RCC 7860 (cell line): ENCODE measurements at places on chromosomes 16 and 17.

DNA sequence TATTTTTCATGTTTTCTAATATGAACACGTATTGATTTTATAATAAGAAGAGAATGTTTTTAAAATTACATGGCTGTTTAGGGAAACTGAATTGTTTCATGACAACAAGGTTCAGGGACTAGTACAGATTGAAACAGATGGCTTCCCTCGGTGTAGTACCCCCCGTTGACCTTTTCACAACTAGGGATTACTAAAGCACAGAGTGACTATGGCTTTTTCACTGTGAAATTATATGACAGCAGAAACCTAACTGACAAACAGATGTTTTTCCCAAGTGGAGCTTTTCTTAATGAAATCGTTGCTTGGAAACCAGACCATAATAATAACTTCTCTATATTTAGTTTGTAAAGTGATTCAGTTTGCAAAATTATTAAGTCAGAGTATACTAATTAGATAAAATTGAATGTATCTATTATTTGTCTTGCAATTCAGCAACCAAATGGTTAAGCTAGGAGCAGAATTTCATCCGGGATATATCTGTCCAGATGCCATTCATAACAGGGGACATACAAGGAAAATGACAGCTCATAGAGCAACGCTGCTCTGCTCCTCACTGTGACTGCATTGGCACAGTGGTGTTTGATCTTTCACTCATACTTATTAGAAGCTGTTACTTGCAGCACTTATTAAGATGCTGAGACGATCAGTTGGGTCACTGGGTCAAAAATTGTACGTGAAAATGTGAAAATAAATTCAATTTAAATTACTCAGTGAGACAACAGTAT, 111.7 kb downstream of the TANGO6 start:
- DNase-seq: no peak

DNA sequence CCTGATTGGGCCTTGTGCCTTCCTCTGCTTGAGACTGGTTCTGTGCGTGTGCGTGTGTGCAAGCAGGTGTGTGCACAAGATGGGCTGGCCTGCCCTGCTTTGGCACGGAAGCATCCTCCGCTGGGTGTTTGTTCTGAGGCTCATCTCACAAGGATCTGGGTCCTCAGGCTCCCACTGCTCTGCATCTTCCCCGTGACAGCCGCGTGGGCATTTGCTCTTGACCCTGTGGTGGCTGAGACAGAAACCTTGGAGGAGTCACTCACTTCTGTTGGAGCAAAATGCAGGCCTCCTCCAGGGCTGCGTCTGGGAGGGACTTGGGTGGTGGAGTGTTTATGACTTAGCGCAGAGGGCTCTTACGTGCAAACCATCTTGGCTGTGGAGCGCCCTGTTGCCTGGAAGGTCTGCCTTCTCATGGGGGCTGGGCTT, 119.2 kb downstream of the RPTOR start:
- no peak for DNase-seq

DNA sequence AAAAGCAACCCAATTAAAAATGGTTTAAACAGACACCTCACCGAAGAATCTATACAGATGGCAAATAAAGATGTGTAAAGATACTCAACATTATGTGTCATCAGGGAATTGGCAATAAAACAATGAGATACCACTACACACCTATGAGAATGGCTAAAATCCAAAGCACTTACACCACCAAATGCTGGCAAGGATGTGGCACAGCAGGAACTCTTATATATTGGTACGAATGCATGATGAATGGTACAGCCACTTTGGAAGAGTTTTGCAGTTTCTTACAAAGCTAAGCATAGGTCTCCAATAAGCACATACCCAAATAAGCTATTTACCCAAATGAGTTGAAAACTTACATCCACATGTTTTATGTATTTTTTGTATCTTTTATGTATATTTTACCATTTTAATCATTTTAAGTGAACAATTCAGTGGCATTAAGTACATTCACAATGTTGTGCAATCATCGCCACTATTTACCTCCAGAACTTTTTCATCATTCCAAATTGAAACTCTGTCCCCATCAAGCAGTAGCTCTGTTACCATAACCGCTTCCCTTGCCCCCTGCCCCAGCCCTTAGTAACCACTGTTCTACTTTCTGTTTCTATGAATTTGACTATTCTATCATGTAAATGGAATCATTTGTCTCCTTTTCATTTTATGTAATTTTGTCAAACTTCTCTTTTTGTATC, 6.7 kb upstream of the ALDH3A2 start:
- no peak for DNase-seq

DNA sequence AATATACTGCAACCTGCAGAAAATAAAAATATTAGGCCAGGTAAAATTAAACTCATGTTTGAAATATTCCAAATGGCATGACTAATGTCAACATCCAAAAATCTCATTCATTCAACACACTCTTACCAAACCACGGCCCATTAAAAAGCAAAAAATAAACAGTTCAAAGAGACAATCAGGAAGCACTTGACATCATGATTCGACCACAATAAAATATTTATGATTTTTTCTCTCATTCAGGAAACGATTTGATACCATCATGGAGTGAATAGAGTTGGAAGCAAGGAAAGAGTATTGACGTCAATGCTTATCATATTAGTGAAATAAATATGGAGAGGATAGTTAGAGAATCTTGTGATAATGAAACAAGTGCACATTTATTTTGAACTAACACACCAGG, 354.1 kb downstream of the KCNJ2 start:
- no peak for DNase-seq

GRCh38 chr17:44642834-44643233, 13.4 kb upstream of the MEIOC start:
- DNase-seq: no peak

DNA sequence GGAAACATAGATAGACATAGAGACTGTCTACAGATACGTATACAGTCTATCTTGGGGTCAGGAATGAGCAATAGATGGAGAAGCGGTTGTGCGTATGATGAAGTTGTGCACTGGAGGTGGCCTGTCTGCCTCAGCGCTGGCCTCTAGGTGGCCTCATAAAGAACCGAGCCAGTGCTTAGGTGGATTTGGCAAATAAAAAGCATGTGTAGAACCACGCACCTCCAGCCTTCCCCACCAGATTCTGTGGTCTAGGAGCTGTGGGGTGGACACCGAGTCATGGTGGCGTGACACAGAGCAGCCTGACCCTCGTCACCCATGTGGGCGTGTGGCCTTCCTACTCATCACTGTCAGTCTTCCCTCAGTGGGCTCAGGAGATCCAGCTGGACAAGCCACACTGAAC, 34.0 kb downstream of the PGS1 start:
- peak; percentile 32 for DNase-seq

GRCh38 chr17:44830359-44831288, 537 bp upstream of the GJC1 start:
- DNase-seq: no peak

DNA sequence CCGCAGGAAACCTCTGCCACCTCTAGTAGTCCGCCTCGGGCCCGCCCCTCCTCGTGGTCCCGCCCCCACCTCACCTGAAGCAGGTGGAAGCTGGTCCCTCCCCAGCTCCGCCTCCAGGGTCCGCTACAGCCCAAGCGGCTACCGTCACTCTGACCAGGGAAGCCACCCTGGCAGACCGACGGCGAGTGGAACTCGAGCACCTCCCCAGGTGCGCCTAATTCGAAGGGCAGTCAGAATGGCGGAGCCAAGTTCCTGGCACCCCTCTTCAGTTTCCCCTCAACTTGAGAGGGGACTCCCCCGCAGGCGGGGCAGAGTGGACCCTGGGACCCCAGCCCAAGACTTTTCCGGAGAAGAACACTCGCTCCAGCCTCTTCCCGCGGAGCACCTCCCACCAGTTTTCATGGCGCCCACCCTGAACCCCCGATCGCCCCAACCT, 507 bp downstream of the FHOD1 start:
- DNase-seq: peak; percentile 7

DNA sequence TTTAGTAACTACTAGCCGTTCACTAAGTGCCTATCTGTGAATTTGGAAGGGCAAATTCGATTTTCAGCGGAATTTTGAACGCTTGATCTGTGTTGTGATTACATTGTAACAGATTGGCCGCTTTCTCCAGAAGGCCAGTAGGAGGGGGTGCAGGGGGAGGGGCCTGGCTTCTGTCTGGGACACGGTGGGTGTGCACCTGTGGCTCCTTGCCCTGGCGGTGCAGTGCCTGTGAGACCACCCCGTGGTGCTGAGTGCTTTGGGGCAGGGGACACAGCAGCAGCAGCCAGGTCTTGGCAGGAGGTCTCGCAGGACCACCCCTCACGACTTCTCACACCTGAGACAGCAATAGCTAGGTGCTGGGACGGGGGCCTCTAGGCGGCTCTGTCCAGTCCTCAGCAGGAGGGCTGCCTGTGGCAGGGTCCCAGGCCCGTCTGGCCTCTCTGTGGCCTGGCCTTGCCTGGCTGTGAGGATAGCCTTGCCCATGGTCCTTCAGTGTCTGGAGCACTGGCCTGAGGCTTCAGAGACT, 1.8 kb downstream of the UBE2I start:
- DNase-seq: no peak

DNA sequence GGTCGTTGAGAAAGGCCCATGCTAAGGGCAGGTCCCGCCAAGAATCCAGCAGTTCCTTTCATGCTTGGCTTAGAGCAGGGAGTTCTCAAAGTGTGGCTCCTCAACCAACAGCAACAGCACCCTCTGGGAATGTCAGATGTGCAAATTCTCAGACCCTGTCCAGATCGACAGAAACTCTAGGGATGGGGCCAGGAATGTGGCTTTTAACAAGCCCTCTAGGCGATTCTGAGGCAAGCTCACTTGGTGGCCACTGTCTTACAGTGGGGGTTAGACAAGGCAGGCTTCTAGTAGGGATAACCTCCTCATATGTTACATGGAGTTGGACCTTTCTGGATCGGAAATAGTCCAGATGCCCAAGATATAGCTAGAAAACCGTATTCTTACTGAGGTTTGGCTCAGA, 144.8 kb downstream of the ZFHX3 start:
- no peak for DNase-seq

DNA sequence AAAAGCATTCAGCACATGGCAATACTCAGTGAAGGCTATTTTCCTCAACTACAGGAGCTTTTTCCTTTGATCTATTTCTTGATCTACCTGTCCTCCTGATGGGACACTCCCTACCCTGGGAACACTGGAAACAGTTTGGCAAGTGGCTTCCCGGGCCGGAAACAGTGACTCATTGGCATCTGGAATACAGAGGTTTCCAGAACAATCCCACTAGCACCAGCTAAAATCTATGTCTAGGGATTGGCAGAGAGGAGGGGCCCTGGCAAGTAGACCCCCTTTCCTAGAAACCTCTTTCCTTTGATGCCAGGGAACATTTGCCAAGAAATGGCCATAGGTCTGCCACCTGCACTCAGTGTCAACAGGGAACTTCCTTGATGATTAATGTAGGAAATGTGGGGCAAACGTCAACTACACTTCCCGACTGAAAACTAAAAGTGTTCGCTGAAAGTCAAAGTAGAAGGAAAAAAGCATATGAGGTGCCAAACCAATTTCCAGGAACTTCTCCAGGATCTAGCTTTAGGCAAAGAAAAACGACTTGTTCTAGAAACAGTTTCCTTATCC, 30.4 kb upstream of the FBXW10B start:
- DNase-seq: no peak

GRCh38 chr17:16158714-16159113, 56.6 kb downstream of the NCOR1 start:
- no peak for DNase-seq

GRCh38 chr17:58382872-58383242, 30.9 kb upstream of the SUPT4H1 start:
- no peak for DNase-seq

- DNase-seq: no peak
Measured at GRCh38 chr17:32949181-32949580, 21.2 kb downstream of the TMEM98 start.

DNA sequence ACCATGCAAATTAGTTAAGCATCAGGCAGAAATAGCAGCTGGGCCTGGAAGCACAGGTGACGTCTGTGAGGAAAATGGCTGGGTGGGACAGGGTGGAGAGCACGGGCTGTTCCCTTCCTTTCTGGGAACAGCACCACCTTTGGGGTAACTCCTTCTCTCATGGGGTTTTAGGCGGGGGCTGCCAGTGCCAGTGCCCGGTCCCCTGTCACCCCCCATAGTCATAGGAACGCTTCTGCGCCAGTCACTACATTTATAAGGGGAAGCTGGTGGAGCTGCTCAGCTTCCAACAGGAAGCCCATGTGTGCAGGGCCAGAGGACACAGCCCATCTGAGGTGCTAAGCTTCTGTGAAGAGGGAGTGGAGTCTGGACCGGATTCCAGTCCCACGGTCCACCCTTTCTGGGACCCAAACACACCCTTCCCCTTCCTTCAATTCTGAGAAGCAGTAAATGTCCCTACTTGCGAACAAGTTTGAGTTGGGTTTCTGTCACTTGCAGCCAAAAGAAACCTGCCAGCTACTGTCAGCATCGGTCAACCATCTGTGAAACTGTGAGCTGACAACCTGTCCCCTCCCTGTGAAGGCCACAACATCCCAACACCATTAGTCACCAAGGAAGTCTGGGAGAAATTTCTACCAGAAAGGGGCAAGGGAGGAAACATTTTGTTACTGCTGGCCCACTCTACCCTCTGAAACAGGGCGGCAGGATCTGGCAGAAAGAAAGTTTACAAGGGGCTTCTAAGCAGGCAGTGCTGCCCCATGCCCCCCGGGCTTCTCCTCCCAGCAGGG, 86.0 kb upstream of the AMZ2 start:
- peak; percentile 62 for DNase-seq

DNA sequence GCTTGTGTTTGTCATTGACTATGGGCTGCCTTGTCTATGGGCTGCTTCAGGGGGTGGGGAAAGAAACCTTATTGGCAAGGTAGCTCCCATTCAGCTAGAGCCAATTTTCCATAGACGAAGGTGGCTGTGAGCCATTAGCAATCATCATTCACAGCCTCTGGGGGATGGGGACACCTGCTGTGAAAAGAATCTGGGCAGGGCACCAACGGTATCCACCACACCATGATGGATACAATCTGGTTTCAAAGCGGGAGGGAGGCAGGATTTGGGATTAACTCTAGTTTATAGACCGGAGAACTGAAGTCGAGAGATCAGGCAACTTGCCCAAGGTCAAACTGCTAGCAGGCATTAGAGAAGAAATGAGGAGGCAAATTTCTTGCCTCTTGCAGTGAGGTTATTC, 182.3 kb downstream of the SHISA9 start:
- DNase-seq: no peak

GRCh38 chr17:35062308-35062707, 1.2 kb downstream of the RFFL start:
- no peak for DNase-seq
